ENCODE measurements at places on chromosomes 7 and 10.
A peak's percentile ranks its signal among the peaks of the same experiment; 100 is the strongest.

- no peaks in the 10 kb centered on the region for H3K36me3 ChIP-seq
- no peak for DNase-seq
- H3K4me1 ChIP-seq = no peaks in the 10 kb centered on the region
- H3K27me3 ChIP-seq = no peaks in the 10 kb centered on the region
- no peak overlapping the region for H3K27ac ChIP-seq
Observed at GRCh38 chr7:138345567-138345966, 114.5 kb upstream of the TRIM24 start.

DNA sequence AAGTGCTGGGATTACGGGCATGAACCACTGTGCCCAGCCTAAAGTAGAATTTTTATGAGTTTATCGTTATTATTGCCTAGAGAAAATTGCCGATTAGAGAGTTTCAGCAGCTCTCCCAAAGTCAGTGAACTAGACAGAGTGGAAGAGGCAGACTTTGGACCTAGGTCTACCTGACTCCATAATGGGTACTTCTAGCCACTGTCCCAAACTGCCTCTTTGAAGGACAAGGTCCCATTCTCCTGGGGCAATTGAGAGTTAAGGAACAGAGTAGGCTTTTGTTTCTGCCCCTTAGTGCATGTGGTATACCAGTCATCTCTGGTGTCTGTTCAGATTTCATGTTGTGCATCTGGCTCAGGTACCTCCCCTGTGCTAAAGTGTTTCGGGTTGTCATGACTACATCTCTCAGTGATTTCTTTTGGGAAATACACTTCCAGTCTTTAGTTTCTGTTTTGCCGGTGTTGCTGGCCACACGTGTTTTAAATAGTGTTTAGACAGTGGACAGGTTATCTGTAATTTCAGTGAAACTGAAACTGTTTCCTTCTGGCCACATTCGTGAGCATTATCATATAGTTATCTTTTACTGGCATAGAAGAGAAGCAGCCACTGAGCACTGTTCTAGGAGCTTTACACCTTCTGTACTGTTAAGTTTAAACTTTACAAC, 4.7 kb downstream of the TMEM236 start:
- no peak overlapping the region for H3K27ac ChIP-seq
- H3K4me3 ChIP-seq = peak overlapping the region; percentile 53
- H3K27me3 ChIP-seq = peaks cover 2% of the 10 kb centered on the region
- DNase-seq = no peak
- no peaks in the 10 kb centered on the region for H3K36me3 ChIP-seq

- H3K27ac ChIP-seq = no peak overlapping the region
- H3K27me3 ChIP-seq = no peaks in the 10 kb centered on the region
- H3K4me3 ChIP-seq = no peak overlapping the region
- no peaks in the 10 kb centered on the region for H3K36me3 ChIP-seq
- DNase-seq = no peak
Observed at GRCh38 chr7:46982928-46983327, 599.0 kb downstream of the TNS3 start.

DNA sequence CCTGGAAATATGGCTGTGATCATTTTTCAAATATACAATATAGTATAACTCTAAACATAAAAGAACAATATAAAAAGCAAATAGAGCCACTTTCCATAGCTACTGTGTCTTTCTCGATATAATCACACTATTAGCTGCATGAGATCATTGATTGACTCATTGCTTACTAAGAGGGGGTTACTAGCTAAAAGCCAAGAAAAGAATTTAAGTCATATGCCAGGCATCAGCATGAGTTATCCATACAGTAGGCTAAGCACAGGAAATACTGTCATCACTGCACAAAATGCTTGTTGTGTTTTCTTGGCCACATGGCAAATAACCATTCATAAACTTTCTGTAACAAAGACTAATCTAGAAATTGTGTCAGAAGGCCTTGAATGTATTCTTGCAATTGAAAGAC, 18.8 kb upstream of the ABCB5 start:
- H3K4me1 ChIP-seq = no peaks in the 10 kb centered on the region
- no peak overlapping the region for H3K27ac ChIP-seq
- H3K4me3 ChIP-seq = no peak overlapping the region
- no peak for DNase-seq
- no peaks in the 10 kb centered on the region for H3K36me3 ChIP-seq

DNA sequence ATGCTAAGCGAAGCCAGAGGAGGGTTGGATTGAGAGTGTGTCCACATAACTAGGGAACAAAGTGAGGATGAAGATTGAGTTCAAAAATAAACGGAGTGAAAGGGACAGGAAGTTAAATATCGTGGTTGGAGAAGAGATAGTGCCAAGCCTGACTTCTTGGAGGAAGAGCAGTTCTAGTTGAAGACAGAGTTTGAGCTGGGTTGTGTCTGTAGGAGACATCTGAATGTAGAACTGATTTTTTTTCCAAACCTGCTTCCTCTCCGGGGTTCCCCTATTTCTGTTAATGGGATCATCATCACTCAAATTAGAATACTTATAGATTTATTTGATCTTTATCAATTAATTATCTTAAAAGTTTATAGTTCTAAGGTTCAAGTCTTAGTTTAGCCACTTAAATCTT, 35.6 kb downstream of the SP4 start:
- no peak overlapping the region for H3K4me3 ChIP-seq
- H3K4me1 ChIP-seq = peaks cover 22% of the 10 kb centered on the region
- peak overlapping the region; percentile 29 for H3K27ac ChIP-seq
- H3K36me3 ChIP-seq = peaks cover 64% of the 10 kb centered on the region
- no peak for DNase-seq
- H3K27me3 ChIP-seq = no peaks in the 10 kb centered on the region

DNA sequence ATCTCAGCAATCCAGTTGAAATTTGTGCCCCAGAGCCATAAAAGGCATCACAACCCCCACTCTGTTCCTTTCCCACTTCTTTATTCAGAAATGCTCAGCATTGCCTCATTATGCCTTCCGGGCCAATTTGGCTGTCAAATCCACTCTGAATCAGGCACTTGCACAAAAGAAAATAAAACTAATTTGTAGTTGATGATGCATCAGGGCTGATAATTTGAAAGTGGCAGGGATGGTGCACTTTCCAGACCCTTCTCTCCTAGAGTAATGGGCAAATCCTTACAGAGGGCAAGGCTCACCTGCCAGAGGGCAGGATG, 147.9 kb upstream of the PDE1C start:
- H3K27me3 ChIP-seq = no peaks in the 10 kb centered on the region
- no peak for DNase-seq
- H3K4me3 ChIP-seq = no peak overlapping the region

Data from T-helper 2 cell treated with Interferon-gamma antibody and Interleukin-4, amounts not matched to agents 5 μg/mL and 100 μg/mL, for 36 hours (primary cell).